ENCODE measurements at places on chromosomes 5 and 9.

DNA sequence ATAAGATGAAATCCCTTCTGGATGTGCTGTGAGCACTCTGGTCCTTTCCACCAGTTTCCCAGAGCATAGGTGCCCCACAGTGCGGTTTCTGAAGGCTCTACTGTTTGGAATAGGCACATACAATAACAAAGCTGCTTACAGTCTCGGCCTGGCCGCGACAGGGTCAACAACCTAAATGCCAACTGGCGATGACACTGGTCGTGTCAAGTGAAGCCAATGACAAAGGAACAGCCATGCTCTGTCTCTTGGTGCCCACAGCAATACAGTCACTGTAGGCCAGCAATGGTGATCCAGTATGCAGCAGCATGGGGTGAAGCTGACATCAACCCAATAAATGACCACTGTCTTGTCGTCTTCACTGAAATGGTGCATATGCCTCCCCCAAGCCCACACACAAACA lies 47.8 kb upstream of the EQTN start:
- DNase-seq, result no peak

- DNase-seq, result no peak
Observed at GRCh38 chr5:133164759-133165158, 112.9 kb downstream of the HSPA4 start.

DNA sequence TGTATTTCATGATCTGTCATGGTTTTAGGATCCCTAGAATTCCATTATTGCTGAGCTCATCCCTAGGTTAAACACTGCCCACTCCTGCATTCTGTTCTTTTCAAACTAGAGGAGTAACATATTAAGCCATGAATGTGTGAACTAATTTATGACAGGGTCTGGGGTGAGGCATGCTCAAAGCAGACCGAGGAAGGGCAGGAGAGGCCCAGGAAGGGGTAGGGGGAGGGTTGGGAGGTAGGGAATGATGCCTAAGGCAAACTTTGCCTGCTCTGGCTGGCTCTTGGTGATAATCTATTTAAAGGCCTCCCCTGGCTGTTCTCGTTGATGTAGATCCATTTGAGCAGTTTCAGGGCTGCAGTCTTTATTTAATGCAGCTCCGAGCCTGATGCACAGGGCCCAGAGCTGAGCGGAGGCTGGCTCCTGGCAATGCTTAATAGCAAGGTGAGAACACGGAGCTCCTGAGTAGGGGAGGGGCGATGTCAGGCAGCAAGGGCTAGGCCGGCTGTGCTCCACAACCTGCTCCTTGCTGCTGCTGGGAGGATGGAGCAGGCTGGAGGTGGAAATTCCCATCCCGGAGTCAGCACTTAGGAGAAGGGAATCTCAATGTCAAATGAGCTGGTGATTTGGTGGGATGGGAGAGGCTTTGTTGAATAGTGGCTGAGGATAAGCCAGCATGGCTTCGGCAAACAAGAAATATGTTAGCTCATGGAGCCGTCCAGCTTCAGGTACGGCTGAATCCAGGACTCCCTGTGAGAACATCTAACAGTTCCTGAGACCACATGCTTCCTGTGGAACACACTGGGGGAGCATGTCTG lies 73.2 kb upstream of the UNC5A start:
- no peak for DNase-seq

- no peak for DNase-seq
Observed at GRCh38 chr5:144469106-144469505, 298.4 kb downstream of the KCTD16 start.

- DNase-seq, result no peak
Observed at GRCh38 chr5:74063346-74063745, 437.4 kb downstream of the ARHGEF28 start.

GRCh38 chr9:133103987-133104505 lies 17.0 kb downstream of the RALGDS start:
- DNase-seq, result no peak

GRCh38 chr5:94614156-94614805 lies 4.1 kb downstream of the KIAA0825 start:
- no peak for DNase-seq

DNA sequence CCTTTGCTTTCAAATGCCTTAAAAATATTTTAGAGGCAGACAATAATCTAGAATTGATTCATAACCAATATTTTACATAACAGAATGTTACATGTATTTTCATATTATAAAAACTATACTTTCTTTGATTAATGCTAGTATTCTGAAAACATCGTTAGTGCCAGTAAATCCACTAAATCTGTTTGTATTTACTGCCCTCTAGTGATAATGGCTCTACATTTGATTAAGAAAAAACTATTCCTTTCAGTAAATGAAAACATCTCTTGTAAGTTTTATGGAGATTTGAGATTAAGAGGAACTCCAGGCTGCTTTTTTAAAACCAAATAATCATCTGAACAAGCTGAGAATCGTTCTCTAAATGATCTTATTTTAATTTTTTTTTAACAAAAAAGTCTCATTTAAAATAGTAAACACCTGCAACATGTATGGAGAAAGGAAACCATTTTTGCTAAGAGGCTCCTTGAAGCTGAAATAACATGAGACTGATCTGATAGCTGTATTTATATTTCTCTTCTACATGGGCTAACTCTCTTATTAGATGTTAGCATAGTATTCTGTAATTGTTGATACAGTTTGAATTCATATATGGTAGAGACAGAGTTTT lies 424.7 kb downstream of the RAB3C start:
- DNase-seq, result peak; percentile 66

GRCh38 chr5:180050121-180050940 lies 21.2 kb downstream of the RNF130 start:
- peak; percentile 47 for DNase-seq

DNA sequence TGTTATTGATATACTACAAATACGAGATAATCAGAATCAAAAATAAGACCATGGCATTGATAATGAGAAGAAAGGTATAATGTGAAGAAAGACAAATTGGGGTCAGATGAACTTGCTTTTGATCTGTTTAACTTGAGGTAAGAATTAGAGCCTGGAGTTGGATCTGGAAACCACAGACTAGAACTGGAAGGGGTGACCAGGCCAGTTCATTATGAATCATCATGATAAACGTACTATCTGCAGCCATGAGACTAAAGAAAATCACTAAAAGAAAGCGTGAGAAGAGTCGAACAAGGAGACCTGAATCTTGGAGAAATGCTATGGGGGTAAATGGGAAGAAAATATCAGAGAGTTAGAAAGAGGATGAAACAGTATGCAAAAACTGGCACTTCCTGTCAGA lies 967.5 kb downstream of the NR2F1-AS1 start:
- no peak for DNase-seq

DNA sequence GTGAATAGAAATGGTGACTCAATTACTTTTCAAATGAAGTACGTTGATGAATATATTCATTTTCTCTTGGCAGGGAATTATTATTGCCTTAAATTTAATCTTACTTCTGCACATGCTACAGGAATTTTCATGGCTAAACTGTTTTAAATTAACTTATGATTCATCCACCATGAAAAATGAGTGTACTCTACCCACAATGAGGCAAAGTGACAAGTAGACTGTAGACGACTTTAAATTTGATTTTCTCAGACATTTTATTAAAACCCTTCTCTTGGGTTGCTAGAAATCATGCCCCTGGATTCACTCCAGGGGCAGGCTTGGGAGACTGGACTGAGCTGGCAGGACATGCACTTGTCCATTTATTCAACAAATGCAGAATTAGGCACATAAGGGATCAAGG lies 23.5 kb upstream of the ERAP2 start:
- no peak for DNase-seq

DNA sequence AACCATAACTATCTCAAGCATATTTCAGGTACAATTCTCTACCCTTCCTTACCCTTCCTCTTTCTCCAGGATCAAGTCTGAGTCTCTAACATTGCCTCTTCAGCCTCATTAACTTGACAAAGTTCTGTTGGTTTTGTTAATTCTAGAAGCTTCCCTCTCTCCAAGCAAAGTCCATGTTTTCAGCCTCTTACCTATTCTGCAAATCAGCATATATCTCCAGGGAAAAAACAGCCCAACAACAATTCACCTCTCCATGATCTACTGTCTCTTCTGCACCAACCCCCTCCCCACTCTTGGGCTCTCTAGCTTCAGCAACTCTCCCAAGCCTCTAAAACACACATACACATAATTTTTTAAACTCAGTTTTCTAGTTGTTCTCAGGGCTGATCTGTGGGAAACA lies 72.2 kb downstream of the LIX1 start:
- DNase-seq, result no peak

DNA sequence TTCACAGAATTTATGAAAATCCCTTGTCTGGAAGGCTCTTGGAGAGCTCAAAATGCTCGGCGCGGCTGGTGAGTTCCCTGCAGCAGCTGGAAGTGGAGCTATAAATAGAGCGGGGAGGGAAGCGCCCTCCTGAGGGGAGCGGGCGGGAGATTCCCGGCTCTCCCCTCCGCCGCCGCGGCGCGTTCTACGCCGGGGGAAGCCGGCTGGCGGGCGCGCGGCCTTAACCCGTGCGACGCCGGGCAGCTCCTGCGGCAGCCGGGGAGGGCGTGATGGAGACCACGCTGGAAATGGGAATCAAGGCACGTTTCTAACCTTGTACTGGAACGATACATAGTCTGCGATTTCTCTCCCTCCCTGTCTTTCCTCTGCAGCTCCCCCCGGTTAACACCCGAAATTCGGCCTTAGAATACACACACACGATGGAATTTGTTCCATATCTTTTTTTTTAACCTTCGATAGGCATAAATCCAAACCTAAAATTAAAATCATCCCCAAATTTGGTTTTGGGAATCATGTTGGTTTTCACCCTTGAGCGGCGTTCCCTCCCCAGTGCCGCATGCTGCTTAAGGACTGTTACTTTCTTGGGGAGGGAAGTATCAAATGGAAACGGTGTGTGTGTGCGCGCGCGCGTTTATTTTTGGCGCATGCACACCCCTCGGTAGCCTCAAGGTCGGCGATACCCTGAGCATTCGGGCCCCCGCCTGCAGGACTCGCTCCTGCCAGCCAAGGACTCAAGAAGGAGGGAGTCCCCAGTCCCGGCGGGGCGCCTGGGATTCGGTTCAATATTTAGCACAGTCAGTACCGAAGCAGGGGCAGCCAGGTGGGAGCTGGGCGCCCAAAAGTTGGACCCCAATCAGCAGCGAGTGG lies 306.3 kb upstream of the KCNN2 start:
- DNase-seq, result no peak

DNA sequence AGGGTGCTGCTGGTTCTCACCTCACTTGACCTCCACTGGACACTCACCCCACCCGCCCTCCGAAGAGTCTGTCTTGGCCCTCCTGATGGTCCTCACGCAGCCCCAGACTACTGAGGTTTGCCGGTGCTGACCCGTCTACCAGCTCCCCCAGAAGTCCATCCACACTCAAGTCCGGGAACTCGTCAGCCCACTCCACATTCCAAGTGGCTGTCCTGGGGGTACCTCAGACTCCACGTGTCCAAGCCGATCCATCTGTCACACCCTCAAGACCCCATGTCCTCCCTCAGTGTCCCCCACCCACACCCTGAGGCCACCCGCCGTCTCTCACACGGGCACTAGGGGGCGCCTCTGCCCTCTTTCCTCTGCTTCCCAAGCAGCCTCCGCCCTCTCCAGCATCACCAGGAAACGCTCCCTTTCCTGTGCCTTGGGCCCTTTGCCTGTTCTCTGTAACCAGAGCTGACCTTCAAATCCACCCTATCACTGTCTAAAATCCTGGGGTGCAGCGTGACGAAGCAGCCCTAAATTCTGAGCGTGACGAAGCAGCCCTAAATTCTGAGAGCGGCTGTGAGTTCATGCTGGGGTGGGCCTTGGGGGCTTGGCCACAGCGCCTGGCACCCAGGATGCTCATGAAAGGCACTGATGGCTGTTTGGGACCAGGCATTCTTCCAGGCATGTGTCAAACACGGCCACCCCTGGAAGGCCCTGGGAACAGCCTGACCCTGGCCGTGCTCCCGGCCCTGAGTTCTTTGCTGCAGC lies 95.7 kb downstream of the KCNT1 start:
- peak; percentile 45 for DNase-seq

GRCh38 chr9:117074342-117074662 lies 340.6 kb downstream of the ASTN2 start:
- DNase-seq, result no peak

GRCh38 chr9:86471171-86471815 lies 117.1 kb upstream of the TUT7 start:
- no peak for DNase-seq

DNA sequence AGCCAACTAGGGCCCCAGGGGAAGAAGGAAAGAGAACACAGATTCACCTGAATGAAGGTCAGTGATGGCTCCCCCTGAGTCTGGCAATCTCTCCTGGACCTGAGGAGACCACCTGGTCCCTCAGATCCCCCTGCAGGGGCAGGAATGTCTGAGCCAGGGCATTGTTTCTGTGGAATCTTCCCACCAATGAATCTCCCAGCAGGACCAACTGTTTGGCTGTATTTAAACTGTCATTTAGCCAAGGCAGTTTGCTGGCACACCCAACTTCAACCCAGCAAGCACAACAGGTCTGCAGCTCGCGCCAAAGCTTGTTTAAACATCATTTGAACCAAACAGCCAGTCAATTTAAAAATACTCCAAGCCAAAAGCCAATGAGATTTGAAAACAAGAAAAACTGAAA lies 92.6 kb downstream of the SH3TC2 start:
- DNase-seq, result no peak

DNA sequence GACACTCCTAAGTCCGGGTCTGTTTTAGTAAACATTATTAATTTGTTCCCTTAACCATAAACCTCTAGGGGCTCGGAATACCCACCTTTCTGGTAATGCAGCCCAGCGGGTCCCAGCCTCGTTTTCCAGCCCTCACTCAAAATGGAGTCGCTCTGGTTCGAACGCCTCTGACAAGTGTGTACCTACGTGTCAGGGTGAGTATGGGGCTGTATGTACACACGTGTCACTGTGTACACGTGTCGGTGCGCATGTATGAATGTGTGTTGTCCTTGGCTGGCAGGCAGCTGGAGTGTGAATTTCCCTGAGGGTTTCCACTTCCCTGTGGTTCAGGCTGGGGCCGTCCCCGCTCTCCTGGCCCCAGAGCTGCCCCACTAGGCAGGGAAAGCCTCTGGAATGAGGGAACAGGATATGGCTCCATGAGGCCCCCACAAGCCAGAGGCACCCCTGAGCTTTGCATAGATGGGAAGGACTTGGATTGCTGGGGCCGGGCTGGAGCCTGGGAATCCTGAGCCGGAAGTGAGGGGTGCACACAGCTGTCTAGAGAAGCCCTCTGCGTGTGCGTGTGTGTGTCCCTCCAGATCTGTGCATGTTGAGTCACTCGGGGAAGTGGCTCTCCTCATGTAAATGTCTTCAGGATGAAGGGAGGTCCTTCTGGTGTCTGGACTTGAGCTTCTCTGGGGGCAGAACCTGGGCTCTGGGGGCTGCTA lies 160.8 kb upstream of the IER5L start:
- DNase-seq, result no peak

DNA sequence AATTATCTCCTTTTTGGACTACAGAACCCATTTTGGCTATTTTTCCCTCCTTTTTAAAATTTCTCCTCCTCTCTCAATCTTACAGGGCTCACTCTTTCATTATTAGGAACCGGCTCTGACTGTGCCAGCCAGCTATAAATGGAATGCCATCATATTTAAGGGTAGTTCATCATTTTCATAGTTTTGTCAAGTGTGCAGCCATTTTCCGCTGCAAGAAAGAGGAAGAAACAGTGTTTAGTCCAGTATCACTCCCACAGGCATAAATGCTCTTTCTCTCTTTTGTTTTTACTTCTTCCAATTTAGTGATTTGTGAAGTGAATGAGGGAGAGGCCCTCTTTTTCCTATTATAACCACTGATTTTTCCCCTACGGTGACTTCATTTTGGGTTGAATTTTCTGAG lies 290.0 kb downstream of the NR3C1 start:
- no peak for DNase-seq
